ENCODE measurements at places on chromosomes 11 and 22. TPM values are rescaled to one million over a fixed set of nuclear protein-coding genes. Genes with fewer than 3 reads are reported as not detected.

Gene MS4A4A
- not detected for total RNA-seq

Gene MLC1
- 0.68 TPM for total RNA-seq

Gene IGF2
- not detected for total RNA-seq

Gene MYBPC3
- not detected for total RNA-seq

Gene CYTH4
- total RNA-seq = 113 TPM

Gene CCDC134
- total RNA-seq = 16.9 TPM

Gene PGA5
- not detected for total RNA-seq

Gene GATD1
- 55.0 TPM for total RNA-seq

Gene DBX1
- not detected for total RNA-seq

Gene APOA1
- not detected for total RNA-seq

Gene DNAJB7
- total RNA-seq = not detected

Gene PRR33
- total RNA-seq = not detected

Gene CALCA
- total RNA-seq = not detected

Gene SLC6A5
- not detected for total RNA-seq

Gene PACSIN3
- 2.3 TPM for total RNA-seq

Gene BARX2
- not detected for total RNA-seq

Gene NLRP10
- not detected for total RNA-seq

Gene PHLDA2
- 1.5 TPM for total RNA-seq

Gene MS4A1
- 1.0 TPM for total RNA-seq

Gene MMP12
- not detected for total RNA-seq

Gene DDX25
- not detected for total RNA-seq

Gene FBLN1
- total RNA-seq = not detected

Gene OR5M11
- not detected for total RNA-seq

Gene NAV2
- total RNA-seq = 0.20 TPM

Gene GTSE1
- total RNA-seq = 64.7 TPM

Gene NPTXR
- total RNA-seq = 1.4 TPM

Gene CRYAB
- total RNA-seq = not detected

Gene PIH1D2
- 0.28 TPM for total RNA-seq

Gene IFITM1
- 1,005 TPM for total RNA-seq

Gene A4GALT
- not detected for total RNA-seq

Gene E2F8
- total RNA-seq = 35.5 TPM

Gene ACRV1
- total RNA-seq = not detected
